ENCODE measurements at places on chromosomes 12 and 14. TPM values are rescaled to one million over a fixed set of nuclear protein-coding genes. Genes with fewer than 3 reads are reported as not detected.

The THTPA gene
- polyA plus RNA-seq = 24.0 TPM

The SLC38A4 gene
- polyA plus RNA-seq = not detected

The ORAI1 gene
- polyA plus RNA-seq = 17.8 TPM

The SRP54 gene
- 70.2 TPM for polyA plus RNA-seq

The CELA1 gene
- polyA plus RNA-seq = not detected

The TOMM20L gene
- not detected for polyA plus RNA-seq

The RD3L gene
- not detected for polyA plus RNA-seq
